ENCODE measurements at places on chromosomes 7 and 10.

DNA sequence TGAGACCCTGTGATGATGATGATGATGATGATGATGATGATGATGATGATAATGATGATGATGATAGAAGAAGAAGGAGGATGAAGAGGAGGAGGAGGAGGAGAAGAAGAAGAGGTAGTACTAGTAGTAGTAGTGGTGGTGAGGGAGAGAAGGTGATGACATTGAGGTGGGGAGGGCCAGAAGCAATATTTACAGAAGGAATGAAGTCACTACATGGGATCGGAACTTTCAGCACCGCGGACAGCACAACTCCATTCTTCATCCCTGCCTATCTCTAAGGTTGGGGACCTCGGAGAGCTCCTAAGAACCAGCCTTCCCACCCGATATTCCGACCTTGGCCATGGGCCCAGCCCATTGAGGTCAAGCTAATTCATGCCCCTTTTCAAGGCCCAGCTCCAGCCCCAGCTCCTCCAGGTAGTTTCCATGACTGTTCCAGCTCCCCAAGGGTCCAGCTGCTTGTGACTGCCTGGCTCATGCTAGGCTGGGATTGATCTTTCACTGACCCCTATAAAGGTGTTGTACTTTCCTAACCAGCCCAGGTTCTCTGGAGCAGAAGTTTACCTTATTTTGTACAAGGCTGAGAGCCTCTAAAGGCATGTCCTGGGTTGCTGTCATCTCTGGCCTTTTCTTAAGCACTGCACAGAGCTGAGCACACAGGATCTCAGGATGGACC lies 10.3 kb downstream of the CRHR2 start:
- DNase-seq = peak; percentile 81

GRCh38 chr7:35799846-35800717 lies 775 bp upstream of the SEPTIN7 start:
- peak; percentile 91 for DNase-seq

- DNase-seq = no peak
Measured at GRCh38 chr7:40715053-40715430, 580.2 kb downstream of the SUGCT start.

GRCh38 chr10:110379831-110380230 lies 75.1 kb upstream of the SMNDC1 start:
- no peak for DNase-seq

DNA sequence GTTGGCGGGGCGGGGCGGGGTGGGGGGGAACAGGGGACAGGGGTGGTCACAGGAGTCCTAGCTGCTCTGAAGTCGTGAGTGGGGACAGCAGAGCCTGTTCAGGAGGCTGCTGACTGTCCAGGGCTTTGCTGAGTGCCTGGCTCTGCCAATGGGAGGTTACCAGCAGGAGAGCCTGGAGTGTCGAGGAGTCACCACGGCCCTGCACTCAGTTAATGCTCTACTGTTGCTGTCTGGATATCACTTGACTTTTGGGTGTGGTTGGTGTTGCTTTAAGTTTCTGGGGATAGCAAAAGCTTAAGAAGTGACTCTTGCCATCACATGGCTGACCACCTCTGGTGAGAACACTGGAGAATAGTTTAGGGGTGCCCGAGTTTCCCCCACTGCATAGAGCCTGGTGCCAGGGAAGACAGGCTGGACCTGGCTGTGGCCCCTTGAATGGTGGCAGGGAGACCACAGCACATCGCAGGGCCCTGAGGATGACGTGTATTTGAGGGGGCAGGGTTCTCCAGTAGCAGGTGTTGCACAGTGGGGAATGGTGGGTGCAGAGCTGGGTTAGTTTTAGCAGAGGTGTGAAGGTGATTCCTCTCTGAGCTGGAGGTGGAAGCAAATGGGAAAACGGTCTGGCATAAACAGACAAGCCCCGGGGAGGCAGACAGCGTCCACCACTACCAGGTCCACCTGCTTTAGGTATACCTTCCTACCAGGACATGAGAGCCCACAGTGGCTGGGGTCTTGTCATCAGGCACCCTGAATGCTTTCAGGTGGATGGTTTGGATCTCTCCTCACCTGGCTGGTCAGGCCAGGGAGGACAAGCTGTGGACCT lies 54.2 kb upstream of the CAMK2B start:
- peak; percentile 54 for DNase-seq

DNA sequence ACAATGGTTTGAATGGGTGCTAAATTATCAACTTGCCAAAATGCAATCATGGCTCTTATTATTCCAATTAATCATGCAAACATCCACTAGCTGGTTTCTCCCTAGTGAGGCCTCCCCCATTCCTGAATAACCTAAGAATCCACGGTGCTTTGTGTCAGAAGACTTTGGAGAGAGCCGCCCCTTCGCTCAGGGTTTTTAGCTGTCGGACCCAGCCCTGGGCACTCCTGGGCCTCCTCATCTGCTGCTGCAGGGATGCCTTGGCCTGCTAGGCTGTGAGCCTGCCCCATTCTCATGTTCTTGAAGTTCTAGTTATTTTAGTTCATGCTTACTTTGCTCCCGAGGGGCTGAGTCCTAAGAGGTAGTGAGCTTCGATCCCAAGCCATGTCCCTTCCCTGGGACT lies 34.1 kb upstream of the SFRP5 start:
- no peak for DNase-seq

GRCh38 chr10:43124094-43124521 lies 14.1 kb upstream of the CSGALNACT2 start:
- DNase-seq = no peak

DNA sequence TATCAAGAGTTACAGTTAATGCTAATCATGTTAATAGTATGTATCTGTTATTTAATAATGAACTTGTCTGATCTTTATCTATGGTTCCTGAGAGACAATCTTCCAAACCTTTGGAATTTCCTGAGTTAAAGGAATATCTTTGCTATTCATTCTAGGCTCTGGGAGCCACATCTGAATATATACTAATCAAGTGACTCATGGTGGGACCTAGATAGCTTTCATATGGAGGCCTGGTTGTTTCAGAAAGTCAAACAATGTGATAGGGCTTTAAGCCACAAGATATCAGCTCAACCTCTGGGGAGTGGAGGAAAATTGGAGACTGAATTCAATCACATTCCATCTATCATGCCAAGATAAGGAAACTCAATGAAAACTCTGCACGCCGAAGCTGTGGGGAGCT lies 746.4 kb downstream of the TNS3 start:
- no peak for DNase-seq

DNA sequence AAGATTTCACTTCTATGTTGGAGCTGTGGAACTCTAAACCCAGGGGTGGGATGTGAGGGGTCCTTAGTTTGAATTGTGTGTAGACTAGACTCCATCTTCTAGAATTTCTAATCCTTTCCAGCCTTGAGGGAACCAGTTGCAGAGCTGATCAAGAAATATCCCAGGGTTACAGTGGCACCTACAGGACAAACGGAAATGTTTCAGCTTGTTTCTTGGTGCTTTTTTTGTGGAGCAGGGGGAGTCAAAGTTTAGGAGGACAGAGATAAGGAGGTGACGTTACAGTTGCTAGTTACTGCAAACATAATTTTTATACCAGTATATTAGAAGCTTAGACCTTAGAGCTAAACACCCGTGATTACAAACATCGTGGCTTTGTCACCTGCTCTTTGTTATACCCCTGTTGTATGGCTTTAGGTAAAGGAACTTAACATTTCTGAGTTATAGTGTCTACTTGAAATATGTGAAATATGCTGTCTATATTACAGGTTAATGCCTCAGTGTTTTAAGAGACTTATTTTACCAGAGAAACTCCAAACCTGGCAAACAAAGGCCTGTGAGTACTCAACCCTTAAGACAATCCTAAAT lies 84.5 kb upstream of the DYNC1I1 start:
- DNase-seq = peak; percentile 59

GRCh38 chr10:88598055-88598454 lies 11.5 kb downstream of the LIPJ start:
- DNase-seq = no peak

Data from mesenchymal stem cell (in vitro differentiated cells and primary cell).